CD4-positive, alpha-beta memory T cell (primary cell): ENCODE measurements at places on chromosomes 12 and 14. TPM values are rescaled to one million over a fixed set of nuclear protein-coding genes. Genes with fewer than 3 reads are reported as not detected.

Gene P2RX2
- polyA plus RNA-seq: not detected

Gene KRT85
- polyA plus RNA-seq: not detected

Gene MYO1H
- polyA plus RNA-seq: not detected

Gene OAS2
- 25.5 TPM for polyA plus RNA-seq

Gene CCDC177
- polyA plus RNA-seq: not detected

Gene KRT75
- polyA plus RNA-seq: not detected

Gene PPP1R13B
- 0.72 TPM for polyA plus RNA-seq

Gene OTX2
- polyA plus RNA-seq: not detected

Gene CELA1
- polyA plus RNA-seq: 1.6 TPM

Gene CACNA2D4
- polyA plus RNA-seq: 12.4 TPM

Gene DNAH10
- not detected for polyA plus RNA-seq

Gene ZFHX2
- polyA plus RNA-seq: not detected

Gene PYGL
- not detected for polyA plus RNA-seq

Gene CCDC175
- not detected for polyA plus RNA-seq

Gene GYS2
- polyA plus RNA-seq: not detected

Gene SLCO1B1
- polyA plus RNA-seq: not detected

Gene PDE3A
- polyA plus RNA-seq: not detected

Gene AQP6
- not detected for polyA plus RNA-seq

Gene NKX2-8
- not detected for polyA plus RNA-seq

Gene SLCO1C1
- not detected for polyA plus RNA-seq

Gene SIX1
- not detected for polyA plus RNA-seq

Gene FOXN4
- polyA plus RNA-seq: not detected

Gene DCN
- polyA plus RNA-seq: not detected

Gene CDKN3
- 2.9 TPM for polyA plus RNA-seq

Gene STAB2
- polyA plus RNA-seq: not detected

Gene TMEM117
- 3.8 TPM for polyA plus RNA-seq

Gene IFNG-AS1
- 11.3 TPM for polyA plus RNA-seq

Gene SLC10A1
- not detected for polyA plus RNA-seq

Gene LALBA
- polyA plus RNA-seq: not detected

Gene SYCP3
- 0.15 TPM for polyA plus RNA-seq

Gene C14orf180
- polyA plus RNA-seq: not detected

Gene HAL
- not detected for polyA plus RNA-seq

Gene TAS2R20
- not detected for polyA plus RNA-seq

Gene PIANP
- 0.61 TPM for polyA plus RNA-seq

Gene NT5DC3
- 1.2 TPM for polyA plus RNA-seq

Gene MMP19
- not detected for polyA plus RNA-seq

Gene ANO2
- not detected for polyA plus RNA-seq

Gene TMEM119
- not detected for polyA plus RNA-seq

Gene CD27
- 402 TPM for polyA plus RNA-seq

Gene DAAM1
- polyA plus RNA-seq: 5.4 TPM
